Stimulated activated CD8-positive, alpha-beta memory T cell treated with anti-CD3 and anti-CD28 coated beads, Interleukin-4, amount 100 ng/mL, for 1 hour (primary cell): ENCODE measurements at places on chromosomes 3 and 15.

DNA sequence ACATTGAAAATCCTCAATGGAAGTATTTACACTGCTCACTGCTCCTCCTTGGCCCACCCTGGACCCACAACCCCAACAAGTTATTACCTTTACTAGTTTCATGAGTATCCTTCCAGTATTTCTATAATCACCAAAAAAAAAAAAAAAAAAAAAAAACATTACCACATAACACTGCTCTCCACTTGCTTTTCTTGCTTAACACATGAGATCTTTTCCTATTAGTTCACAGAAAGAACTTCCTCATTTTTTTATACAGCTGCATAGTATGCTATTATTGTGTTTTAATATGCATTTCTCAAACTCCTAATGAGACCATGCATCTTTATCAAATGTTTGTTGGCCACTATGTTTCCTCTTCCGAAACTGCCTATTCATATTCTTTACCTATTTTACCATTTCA is 14.6 kb downstream of the GABPB1 start:
- no peak for DNase-seq

GRCh38 chr3:32621466-32621865 is 50.8 kb upstream of the DYNC1LI1 start:
- no peak for DNase-seq

GRCh38 chr15:67138891-67139855 is 73.8 kb downstream of the SMAD3 start:
- DNase-seq, result no peak

DNA sequence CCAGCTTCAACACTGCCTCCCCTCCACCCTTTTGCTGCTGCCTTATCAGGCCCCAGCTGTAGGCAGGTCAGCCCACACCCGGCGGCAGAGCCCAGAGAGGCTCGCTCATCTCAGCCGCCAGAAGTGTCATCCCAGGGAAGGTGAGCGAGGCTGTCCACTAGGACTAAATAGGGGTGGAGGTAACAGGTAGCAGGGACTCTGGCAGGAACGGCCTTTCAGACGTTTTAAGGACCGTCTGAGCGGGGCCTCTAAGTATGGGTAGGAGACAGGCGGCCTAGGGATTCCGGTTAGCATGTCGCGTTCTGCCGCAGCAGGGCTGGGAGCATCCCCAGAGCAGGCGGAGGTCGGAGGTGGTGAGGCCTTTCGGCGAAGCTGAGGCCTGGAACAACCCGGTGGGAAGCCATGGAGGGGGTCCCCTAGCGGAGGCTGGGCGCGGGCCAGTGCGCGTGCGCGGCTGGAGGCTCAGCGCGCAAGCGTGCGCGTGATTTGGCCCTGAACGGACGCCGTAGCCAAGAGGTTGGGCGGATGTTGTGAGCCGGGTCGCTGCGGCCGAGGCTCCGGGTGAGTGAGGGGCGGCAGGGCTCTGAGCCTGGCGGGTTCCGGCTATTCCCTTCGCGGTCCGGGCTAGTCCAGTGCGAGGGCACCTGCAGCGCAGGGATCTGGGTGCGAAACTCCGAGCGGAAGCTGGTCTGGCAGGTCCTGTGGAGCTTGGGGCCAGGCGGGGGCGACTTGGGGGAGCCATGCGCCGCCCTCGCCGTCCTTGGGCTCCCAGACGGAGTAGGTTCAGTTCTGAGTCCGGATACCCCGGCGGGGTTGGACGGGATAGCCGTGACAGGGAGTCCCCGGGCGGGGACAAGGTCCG is at the start of the genes MST1 and RNF123:
Gene MST1, minus strand, starts transcription at position 429 of the 862 bp plus-strand sequence. CDS start 783 bp downstream, outside the sequence.
Gene RNF123, plus strand, starts transcription at position 512 of the 862 bp plus-strand sequence. CDS start 1,609 bp downstream, outside the sequence.
- DNase-seq, result peak; percentile 85

DNA sequence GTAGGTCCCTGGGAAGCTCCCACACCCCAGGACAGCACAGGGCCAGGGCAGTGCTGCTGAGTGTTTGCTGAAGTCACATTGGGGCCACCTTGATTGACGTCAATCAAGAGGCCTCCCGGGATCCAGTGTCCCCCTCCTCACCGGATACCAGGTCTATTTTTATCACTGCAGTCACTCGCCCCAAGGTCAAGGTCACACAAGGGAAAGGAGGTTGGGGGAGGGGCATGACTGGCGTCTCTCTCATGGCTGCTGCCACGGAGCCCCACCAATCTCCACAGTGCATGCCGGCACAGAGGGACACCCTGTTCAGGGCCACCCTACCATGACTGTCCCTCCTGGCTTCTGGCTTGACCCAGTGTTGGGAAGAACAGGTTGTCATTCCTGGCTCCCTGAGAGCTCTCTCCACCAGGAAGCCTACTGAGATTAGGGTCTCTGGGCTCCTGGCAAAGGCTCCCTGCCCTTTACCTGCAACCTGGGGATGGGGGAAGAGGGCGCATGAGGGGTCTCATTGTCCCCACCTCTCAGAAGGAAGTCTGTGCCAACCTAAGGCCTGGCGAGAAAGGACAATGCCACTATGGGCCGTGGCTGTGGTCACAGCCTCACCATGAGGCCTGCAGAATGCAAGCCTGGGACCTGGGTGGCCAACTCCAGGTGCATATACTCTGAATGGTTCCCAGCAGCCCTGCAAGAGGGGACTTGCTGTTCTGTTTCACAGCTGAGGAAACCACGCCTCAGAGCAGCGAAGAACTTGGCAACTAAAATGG is 1.5 kb downstream of the MYL3 start:
- no peak for DNase-seq

- DNase-seq, result no peak
Observed at GRCh38 chr3:182007441-182007840, 295.7 kb downstream of the SOX2 start.

DNA sequence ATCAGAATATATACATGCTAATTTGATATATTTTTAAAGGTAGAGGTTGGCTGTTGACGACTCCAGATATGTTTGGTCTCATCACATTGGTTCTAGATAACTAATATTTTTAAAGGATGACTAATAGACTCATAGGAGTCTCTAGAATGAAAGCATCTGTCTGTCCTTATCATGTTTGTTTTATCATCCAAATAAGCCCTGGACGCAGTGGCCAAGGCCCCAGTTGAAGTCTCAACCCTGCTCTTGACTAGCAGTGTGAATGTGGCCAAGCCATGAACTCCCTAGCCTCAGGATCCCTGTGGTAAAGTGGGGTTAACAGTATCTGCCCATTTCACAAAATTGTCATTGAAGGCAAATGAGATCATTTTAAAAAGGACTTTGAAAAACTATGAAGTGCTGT is 53.6 kb downstream of the ABHD2 start:
- no peak for DNase-seq

DNA sequence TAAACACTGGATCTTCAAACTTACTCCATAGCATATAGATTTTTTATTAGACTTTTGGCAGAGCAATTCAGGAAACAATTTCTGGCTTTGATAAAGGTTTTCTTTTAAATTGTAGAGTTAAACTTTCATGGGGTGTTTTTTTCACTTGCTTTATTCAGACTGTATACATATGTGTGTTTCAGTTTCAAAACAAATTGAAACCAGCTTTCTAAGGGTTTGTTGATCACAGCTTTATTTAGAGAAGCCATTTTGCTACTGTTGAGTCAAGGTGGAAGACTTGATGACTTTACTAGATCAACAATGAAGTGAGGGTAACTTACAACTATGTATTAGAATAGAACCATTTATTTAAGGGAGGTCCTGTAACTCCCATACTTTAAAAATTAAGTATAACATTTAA is 6.2 kb downstream of the UBE2E1 start:
- no peak for DNase-seq

DNA sequence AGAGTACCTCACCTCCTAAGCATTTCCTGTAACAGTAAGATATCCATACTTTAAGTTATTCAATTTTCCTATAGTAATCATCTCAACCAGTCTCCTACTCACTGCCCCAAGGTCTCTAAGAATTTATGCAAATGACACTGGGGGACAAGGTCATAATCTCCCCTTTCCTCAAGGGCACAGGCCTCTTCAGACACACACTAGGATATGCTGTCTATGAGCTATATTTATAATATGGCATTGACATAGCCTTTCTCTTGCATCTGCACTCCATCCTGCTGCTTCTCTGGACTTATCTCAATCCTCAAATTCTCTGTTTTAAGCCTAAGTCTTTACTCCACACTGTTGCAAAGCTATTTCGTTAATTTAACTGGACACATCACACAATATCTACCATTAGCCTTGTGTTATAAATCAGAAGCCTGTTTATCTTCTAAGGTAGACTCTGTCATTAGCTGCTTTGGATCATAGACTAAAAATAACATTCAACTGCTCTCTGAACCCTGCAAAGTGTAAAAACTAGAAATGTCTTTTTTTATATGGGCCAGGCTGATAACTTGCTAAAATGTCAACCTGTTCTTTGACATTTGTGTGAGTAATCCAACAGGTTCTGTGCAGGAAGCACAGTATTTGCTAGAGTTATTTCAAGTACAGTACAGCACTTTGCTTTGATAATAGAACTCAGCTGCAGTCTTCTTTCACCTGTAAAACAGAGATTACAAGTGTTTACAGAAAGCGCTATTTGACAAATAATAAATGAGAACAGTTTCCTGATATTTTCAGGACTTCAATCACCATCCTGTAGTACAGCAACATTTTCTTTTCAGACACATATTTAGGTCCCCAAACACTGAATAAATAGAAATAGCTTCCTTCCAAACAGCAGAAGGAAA is 17.8 kb upstream of the SEC62 start:
- DNase-seq, result no peak

GRCh38 chr3:4531478-4532025 is 38.4 kb downstream of the ITPR1 start:
- DNase-seq, result no peak

- no peak for DNase-seq
Observed at GRCh38 chr15:55589287-55589686, 1.1 kb upstream of the PYGO1 start.

- DNase-seq, result no peak
Observed at GRCh38 chr15:46786590-46787285, 930.6 kb upstream of the SEMA6D start.

GRCh38 chr3:112948346-112948838 is 26.5 kb downstream of the CD200R1 start:
- DNase-seq, result no peak

GRCh38 chr3:70156808-70157207 is 155.6 kb downstream of the MDFIC2 start:
- no peak for DNase-seq

GRCh38 chr15:44598892-44599291 is 61.9 kb downstream of the EIF3J start:
- DNase-seq, result no peak

DNA sequence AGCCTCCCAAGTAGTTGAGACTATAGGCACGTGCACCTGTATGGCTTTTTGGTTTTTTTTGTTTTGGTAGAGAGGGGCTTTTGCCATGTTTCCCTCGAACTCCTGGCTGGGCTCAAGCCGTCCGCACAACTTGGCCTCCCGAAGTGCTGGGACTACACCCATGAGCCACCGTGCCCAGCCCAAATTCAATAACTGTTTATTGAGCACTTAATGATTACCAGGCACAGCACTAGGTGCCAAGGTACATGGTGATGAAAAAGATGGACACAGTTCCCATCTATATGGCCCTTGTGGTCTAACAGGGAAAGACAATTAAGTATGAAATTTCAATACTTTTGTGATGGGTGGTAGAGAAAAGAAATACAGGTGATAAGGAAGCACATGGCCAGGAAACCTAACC is 35.8 kb upstream of the ZNF148 start:
- DNase-seq, result no peak

DNA sequence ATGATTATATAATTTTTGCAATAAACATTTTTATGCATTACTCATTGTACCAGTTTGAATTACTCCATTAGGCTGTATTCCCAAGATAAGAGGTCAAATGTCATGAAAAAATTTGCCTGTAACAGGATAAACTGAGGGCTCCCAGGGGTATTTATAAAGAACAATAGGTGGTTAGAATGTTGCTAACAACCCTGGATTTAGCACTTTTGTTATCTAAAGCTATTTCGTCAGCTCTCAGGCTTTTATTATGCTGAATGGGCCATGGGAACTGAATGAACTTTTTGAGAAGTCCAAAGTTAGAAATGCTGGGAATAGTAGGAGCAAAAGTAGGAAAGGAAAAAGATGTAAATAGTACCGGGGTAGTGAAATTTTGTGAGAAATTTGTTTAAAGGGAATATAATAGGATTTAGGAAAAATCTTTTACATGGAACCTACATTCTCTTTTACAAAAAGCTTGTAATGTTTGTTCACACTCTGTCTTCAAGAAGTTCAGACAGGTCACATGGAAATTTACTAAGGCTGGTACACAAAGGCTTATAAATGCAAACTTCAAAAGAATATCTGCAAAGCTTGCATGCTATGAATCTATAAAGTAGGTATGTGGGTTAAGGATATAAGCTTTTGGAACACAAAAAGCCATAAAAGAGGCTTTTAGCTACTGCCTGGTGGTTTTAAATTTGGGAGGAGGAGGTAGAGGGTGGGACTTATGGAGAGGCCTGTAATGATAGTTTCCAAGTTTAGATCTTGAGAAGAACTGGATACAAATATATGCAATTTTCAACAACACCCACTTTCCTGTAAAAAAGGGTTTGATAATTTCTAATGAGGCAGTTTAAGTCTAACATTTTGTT is 445.8 kb upstream of the NAALADL2 start:
- DNase-seq, result no peak

DNA sequence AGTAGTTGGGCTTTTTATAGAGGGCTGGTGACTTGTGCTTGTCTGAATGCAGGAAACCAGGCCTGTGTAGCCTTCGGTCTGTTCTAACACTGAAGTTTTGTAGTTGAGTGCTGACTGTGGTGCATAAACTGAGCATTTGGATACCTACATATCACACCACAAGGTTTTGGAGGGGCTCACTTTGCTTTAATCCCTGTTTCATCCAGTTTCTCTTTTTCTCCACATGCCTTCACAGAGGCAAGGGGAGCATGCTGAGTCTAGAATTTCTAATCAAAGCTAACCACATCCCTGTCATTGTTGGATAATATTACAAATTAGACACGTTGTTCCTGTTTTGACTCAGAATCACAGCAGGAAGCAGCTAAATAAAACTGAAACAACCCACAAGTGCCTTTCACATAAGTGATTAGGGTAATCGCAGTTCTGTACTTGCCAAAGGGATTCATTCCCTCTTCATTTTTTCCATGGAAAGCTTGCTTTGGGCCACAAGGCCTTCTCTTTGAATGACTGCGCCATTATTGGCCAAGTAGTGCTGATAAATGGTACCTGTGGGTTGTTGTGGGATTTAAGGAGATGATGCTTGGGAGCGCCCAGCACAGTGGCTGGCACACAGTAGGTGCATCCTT is 48.9 kb downstream of the TGFBR2 start:
- DNase-seq, result no peak

DNA sequence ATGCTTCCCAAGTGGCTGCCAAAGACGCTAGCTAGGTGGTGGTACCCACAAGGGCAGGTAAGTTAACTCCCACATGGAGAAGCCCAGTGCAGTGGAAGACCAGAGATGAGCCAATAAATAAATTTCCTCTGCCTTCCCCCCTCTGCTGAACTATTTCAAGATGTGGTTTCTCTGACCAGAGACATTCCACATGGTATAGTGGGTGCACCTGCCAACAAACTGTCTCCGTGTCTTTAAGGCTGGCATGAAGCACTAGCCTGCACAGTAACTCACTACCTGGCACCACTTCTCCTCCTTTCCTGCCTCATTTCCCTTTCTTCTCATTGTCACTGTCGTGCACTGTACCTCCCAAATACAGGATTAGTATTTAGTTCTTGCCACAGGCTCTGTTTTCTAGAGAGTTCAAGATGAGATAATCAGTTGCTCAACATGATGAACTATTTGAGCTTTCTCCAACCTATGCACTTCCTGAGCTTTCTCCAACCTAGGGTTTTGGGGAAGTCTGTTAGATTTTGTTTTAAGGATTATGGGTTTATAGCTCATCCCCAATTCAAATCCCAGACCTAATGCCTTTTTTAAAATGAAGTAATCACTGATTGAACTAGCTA is 8.4 kb upstream of the CRTAP start:
- DNase-seq, result no peak

GRCh38 chr3:151011427-151011826 is 38.9 kb upstream of the CLRN1 start:
- DNase-seq, result no peak

GRCh38 chr3:147797095-147797494 is 387.9 kb downstream of the ZIC1 start:
- no peak for DNase-seq
